NK-92 treated with Interleukin-12 subunit alpha and Interleukin-12 subunit beta, amount 100 ng/mL, for 24 hours (cell line): ENCODE measurements at places on chromosomes 6 and 20.

- no peak for DNase-seq
Observed at GRCh38 chr6:5246141-5247097, 14.3 kb downstream of the LYRM4 start.

DNA sequence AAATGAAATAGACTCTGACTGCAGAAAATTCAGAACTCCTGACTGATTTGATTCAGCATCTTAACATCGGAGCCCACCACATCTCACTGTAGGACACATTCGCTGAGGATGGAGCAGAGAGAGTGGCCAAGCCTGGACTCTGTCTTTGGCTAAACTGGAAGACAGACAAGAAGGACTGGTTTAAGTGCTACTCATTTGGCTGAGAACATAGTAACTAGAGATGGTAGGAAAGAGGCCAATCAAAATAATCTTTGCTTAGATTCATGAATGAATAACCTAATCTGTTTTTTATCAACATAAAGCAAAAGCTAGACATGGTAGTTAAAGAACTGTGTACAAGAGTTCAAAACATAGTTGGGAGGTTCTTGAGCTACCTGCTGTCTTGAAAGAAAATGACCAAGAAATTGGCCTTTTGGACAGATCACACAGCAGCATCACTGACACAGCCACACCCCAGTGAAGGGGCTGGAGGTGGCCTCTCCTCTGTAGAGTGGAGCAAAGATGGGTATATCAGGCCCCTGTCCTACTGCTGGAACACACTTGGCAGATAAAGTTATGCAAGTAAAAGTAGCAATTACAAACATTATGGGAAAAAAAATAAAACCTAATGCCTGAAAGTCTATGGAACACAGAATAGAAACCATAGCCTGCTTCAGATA, 87.1 kb upstream of the NT5E start:
- DNase-seq, result no peak

DNA sequence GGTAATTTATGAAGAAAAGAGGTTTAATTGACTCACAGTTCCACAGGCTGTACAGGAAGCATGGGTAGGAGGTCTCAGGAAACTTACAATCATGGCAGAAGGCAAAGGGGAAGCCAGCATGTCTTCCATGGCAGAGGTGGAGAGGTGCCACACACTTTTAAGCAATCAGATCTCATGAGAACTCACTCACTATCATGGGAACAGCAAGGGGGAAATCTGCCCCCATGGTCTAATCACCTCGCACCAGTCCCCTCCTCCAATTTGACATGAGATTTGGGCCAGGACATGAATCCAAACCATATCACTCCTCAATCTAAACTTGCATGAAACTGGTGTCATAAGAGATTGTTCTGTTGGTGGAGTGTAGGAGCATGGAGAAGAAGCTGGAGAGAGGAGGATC, 51.6 kb upstream of the CCN6 start:
- DNase-seq, result no peak

DNA sequence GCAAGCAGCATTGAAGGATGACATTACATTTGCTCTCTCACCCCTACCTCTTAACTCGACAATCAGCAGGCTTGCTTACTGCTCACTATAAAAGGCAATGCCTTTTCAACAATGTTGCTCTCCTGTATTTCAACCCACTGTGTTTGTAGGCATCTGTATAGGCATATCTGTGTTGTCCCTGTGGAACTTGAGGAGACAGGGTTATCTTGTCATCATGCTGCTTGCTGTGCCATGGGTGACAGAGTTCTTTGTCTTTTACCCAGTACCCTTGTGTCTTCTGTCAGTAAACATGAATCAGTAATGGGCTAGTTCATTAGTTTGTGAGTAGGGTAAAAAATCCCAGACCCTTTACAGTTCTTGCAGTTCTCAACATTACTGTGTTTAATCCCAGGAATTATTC, 25.2 kb downstream of the PHF3 start:
- no peak for DNase-seq

DNA sequence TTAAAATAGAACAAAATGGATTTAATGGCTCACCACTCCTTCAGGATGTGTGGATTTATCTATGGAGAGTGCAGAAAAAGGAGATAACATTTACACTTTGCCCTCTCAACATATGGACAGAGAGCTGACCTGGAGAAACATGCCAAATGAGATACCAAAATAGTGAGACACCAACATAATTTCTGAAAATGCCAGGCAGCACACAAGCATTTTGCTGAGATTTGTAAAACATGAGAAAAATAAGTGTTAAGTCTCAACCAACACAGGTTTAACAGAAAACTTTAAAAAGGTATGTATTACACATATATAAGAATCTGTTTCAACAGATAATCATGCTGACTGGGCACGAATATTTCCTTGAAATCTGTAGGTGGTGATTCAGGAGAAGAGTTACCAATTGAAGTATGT, 145.2 kb downstream of the REV3L start:
- no peak for DNase-seq

GRCh38 chr6:54115966-54116365, 4.7 kb downstream of the MLIP start:
- DNase-seq, result no peak
